ENCODE measurements at places on chromosomes 6 and 20.

GRCh38 chr20:4326195-4327065, 311.1 kb upstream of the RNF24 start:
- no peak for DNase-seq

GRCh38 chr6:62669831-62670230, 383.8 kb upstream of the KHDRBS2 start:
- no peak for DNase-seq

DNA sequence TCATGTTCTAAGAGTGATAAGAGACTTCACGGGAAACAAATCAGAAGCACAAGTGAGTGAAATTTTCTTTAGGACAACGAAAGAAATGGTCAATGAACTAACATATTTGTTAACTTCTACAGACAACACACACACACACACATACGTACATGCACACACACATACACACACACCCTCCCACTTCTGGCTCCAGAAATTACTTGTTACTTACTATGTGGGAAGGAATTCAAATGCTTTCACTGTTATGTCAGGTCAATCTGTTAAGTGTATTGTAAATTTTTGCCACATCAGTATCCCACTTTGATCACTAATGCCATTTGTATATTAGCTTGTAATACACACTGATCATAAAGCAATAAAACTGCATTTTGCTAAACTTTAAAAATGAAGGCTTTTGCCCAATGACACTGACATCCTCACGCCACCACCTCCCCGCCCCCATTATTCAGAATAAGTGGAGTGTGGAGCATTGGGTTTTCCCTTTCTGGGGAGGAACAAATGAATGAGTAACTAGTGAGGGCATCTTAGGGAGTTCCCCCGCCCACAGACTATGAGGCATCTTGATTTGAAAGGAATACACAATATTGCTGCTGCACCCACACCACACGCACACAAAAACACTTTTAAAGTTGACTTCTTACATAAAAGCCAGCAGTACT, 76.2 kb downstream of the ATXN1 start:
- no peak for DNase-seq

GRCh38 chr6:15368873-15369272, 123.0 kb downstream of the JARID2 start:
- no peak for DNase-seq

- DNase-seq = no peak
Observed at GRCh38 chr6:41917528-41917927, 3.4 kb downstream of the MED20 start.
